ENCODE measurements at places on chromosomes 12 and 14. TPM values are rescaled to one million over a fixed set of nuclear protein-coding genes. Genes with fewer than 3 reads are reported as not detected.
A peak's percentile ranks its signal among the peaks of the same experiment; 100 is the strongest.

The IL31 gene
- not detected for total RNA-seq

The TMPRSS12 gene
- total RNA-seq: 0.45 TPM

The CCDC196 gene
- not detected for total RNA-seq

The FERMT2 gene
- total RNA-seq: 25.6 TPM

The NRXN3 gene
- 19.8 TPM for total RNA-seq

The ASCL1 gene
- 7.5 TPM for total RNA-seq

The RASSF3 gene
- 31.8 TPM for total RNA-seq

The SPTB gene
- total RNA-seq: 5.0 TPM

The NPFF gene
- total RNA-seq: not detected

The KRT81 gene
- 0.31 TPM for total RNA-seq

The PEX5 gene
- total RNA-seq: 50.2 TPM

- no peak for DNase-seq
Measured at GRCh38 chr14:95503365-95504134, 12.9 kb downstream of the SYNE3 start.

- no peak for DNase-seq
Measured at GRCh38 chr12:113248842-113249435, 27.7 kb downstream of the TPCN1 start.

DNA sequence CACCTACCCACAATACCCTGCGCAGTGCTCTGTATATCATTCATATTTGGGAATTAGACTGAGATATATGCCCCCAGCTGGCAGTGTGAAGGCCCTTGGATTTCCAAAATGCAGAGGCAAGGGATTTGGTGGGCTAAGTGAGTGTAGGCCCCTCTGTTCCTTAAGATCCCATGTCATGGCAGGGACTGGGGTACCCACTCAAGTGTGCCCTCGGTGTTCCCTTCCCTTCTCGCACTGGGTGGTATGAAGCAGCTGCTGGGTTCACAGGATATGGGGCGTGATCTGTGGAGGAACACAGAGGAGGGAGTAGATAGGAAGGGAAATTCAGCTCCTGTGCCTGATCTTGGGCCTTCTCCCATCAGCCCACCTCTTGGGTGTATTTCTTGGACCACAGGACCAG lies 63.1 kb upstream of the VASH1 start:
- DNase-seq: no peak

DNA sequence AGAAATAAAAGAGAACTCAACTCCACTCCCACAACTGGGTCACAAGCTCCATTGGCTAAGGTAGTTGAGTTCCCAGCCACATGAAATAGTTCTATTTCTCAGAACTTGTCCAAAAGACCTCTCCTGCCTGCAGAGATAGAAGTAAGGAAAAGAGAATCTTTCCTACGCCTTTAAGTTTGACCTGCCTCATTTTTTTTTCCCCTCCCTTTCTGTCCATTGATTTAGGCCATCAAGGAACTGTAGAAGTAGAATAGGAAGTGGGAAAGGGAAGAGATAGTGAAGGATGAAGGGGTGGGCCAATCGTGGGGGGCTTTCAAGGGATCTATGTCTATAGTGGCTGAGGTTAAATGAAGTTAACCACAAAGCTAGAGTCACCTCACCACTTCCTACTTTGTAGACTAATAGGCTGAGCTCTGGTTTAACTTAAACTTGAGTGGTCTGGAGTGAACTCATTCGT lies 13.9 kb upstream of the NUDT4 start:
- DNase-seq: no peak

DNA sequence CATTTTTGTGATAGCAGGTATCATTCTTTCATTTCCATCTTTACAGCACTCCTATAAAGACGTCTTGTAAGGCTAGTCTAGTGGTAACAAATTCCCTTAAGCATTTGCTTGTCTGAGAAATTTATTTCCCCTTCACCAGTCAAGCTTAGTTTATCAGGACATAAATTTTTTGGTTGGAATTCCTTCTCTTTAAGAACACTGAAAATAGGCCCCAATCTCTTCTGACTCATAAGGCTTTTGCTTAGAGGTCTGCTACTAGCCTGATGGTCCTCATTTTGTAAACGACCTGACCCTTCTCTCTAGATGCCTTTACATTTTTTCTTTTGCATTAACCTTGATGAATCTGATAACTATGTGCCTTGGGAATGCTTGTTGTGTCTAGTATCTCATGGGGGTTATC lies 20.3 kb downstream of the OLR1 start:
- DNase-seq: no peak

DNA sequence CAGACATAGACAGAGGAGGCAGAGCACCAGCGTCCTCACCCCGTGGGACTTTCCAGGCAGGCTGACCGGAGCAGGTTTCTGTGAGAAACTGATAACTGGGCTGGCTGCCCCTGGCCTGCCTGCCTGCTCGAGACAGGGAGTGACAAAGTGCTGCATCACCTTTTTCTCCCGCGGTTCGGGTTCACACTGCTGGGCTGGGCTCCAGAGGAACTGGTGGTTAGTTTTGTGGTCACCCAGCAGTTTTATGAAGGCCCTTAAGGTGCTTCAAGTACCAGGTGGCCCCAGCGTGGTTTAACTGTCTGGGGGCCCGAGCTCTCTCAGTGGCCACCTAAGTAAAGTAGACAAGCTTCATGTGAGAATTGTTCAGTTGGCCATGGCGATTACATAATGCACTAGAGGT lies 1073.6 kb downstream of the BCL11B start:
- no peak for DNase-seq

GRCh38 chr14:21825149-21825743 lies 151.6 kb upstream of the OR4E1 start:
- no peak for DNase-seq

DNA sequence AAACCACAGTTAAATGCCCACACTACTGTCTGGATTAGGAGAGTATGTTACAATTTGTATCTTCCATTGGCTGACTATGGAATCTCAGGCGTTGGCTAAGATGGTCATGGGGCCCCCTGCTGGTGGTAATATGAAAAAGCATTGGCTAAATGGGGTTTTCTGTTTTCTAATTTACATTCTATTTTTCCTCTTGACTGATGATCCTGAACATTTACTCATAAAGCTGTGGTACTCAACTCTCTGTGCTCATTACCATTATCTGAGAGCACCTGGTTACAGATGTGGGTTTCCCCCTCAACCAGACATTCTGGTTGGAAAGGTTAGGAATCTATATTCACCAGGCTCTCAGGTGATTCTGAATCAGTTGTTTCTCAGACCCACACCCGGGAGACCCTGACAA lies 64.8 kb downstream of the WSCD2 start:
- no peak for DNase-seq

DNA sequence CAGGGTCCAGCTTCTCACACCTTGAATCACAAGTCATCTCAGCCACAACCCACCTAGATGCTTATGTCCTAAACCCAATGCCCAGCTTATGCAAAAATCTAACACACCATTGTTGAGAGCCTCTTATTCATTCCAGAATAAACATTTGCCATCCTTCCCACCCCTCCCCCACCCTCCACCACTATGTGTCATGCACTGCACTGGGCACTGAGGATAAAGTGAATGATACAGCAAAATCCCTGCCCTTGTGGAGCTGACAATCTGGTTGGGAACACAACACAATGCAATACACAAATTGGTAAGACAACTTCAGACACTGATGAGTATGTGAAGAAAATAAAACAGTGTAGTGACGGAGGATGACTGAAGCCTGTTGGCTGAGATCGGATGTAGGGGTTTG lies 1.4 kb upstream of the GLTP start:
- no peak for DNase-seq

GRCh38 chr12:79873201-79873600 lies 61.7 kb downstream of the PPP1R12A start:
- DNase-seq: no peak

DNA sequence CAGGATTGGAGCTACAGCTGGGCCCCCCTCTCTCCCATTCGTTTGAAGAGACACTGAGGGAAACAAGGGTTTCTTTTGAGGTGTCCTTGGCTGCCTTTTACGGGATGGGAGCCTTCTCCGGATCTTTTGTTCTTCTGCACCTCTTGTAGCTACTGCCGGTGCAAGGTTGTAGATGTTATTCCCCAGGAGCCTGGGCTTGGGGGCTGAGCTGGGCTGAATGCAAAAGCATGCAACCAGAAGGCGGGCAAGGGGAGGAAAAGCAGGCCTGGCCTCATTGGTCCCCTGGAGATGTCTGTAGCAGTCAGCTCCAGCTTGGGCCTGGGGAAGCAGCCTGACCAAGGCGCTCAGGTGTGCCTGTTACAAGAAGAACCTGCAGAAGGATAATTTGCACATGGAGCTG lies 110.3 kb downstream of the GCH1 start:
- DNase-seq: peak; percentile 53

GRCh38 chr12:47870175-47870781 lies 34.5 kb downstream of the VDR start:
- DNase-seq: no peak

GRCh38 chr12:78473136-78473535 lies 391.4 kb upstream of the SYT1 start:
- no peak for DNase-seq

DNA sequence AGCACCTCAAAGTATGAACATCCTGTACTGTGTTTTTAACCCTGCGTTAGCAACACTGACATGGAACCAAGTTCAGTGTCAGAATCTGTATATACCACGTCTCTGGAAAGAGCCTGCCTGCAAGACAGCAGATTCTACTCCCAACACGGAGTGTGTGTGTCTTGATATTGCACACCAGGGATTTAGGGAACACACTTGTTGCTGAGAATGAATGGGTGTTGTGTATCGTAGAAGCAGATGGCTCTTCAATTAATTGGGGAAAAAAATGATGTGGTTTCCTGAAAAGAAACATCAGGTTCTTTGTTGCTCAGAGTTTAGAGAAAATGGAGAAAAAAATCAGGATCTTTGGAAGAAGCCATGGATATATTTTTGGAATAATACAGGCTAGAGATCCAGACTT lies 170.8 kb downstream of the EGLN3 start:
- no peak for DNase-seq

GRCh38 chr12:131332224-131332623 lies 378.5 kb downstream of the ADGRD1 start:
- no peak for DNase-seq

DNA sequence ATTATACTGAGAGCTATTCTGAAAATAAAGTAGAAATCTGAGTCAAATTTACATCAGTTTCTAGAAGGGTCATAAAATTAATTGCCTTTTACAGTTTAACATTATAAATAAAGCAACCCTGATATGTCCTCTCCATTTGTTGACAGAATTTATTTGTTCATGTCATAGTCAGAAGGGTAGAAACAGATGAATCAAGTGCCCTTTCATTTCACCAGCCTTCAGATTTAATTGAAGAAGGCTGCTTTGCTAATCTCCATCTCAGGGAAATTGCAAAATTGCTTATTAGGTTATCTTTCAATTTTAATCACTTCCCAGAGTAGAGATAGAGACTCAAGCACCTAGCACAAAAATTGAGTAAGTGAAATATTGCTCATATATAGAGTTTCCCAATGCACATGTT lies 76.8 kb downstream of the ATXN7L3B start:
- DNase-seq: no peak

DNA sequence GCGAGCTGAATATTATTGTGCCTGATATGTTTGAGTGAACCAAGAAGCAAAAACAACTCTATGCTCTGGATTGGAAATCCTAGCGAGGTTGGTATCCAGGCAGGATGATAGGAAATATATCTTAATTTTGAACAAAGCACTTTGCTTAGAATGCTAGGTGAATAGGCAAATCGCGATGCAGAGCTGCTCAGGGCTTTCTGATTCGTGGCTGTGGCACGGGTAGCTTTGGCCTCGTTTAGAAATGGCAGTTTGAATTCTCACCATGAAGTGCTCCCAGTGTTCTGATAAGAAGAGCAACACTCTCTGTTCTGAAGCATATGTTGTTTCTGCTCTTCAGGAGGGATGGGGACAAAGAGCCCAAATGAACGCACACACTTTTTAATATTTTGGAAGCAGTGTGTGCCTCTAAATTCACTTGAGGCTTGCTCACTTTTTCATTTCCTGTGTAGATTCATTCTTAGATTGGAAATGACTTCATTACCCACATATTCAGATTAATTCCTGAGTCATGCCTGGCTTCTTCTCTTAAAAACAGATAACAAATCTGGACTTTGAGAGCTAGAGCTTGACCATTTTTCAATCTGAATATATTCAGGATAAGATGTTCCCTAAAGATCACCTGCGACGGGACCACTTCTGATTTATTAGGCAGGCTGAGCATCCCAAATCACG lies 200.9 kb downstream of the RPAP3 start:
- no peak for DNase-seq
